ENCODE measurements at places on chromosomes 6 and 20. TPM values are rescaled to one million over a fixed set of nuclear protein-coding genes. Genes with fewer than 3 reads are reported as not detected.

DNA sequence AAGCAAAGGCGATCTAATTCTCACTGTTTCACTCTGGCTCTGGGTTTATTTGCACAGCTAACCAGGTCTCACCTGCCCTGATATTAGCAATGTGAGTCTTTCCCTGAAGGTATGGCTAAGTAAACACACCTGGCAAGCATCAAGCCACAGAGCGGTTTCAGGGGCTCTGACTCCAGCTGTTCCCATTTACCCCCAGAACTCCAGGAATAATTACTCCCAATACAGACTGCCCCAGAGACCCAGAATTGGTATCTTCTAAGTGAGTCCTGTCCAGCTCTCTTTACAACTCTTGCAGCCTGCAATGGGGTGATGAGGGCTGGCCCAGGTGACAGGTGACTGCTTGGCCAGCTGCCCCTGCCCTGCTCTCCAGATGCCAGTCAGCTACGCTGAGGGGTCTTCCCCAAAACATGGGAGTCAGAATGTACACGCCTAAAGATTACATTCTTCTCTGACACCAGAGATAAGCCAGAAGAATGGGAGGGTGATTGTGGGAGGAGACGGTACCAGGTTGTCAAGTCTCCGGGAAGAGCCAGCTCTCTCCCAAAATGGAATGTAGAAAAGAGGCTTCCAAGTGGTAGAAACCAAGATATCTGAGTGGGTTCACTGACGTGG, 4.9 kb upstream of the LRRN4 start:
- no peak overlapping the region for H3K27ac ChIP-seq
- DNase-seq = no peak
- H3K27me3 ChIP-seq = peaks cover 9% of the 10 kb centered on the region
- no peaks in the 10 kb centered on the region for H3K36me3 ChIP-seq

DNA sequence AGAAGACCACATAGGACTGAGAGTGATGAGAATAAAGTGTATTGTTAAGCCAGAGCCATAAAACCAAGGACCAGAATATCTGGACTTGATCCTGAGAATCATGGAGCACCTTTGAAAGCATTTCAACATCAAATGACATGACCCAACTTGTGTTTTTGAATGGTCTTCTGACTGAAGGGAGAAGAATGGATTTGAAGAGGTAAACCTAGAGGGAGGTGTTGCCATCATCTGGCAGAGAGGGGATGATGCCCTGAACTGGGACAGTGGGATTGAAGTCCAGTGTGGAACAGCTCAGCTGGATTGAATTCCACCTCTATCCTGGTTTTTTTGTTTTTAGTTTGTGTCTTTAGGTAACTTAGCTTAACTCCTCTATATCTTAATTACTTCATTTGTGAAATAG, 570.0 kb downstream of the TBC1D32 start:
- H3K27me3 ChIP-seq = no peaks in the 10 kb centered on the region
- DNase-seq = no peak
- H3K4me1 ChIP-seq = no peaks in the 10 kb centered on the region
- H3K4me3 ChIP-seq = no peak overlapping the region
- no peak overlapping the region for H3K27ac ChIP-seq

GRCh38 chr6:17863901-17864754, 123.3 kb downstream of the KIF13A start:
- peaks cover 14% of the 10 kb centered on the region for H3K4me1 ChIP-seq
- peak; percentile 81 for DNase-seq
- no peak overlapping the region for H3K4me3 ChIP-seq
- H3K36me3 ChIP-seq = no peaks in the 10 kb centered on the region
- H3K27me3 ChIP-seq = no peaks in the 10 kb centered on the region

- H3K27ac ChIP-seq = peak overlapping the region; percentile 79
- no peaks in the 10 kb centered on the region for H3K36me3 ChIP-seq
- DNase-seq = no peak
- peaks cover 41% of the 10 kb centered on the region for H3K4me1 ChIP-seq
Measured at GRCh38 chr6:159117563-159117962, 51.6 kb upstream of the FNDC1 start.

DNA sequence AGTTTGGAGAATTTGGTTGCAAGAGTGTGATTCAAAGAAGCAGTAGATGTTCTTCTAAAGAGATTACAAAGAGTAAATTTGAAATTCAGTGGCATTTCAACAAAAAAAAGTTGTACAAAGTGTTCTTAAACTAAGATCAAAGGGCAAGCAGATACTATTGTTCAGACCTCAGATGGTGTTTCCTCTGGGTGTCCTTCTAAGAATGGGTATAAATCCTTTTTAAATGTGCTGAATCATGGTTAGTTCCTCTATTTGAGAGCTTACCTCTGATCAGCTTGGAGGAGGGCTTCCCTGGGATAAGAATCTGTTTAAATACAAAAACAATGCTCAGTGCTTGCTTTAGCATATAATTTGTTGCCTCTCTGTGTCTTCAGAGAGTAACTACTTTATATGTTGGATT, 6.3 kb downstream of the BMP6 start:
- peaks cover 48% of the 10 kb centered on the region for H3K27me3 ChIP-seq
- DNase-seq = no peak
- no peak overlapping the region for H3K4me3 ChIP-seq
- no peaks in the 10 kb centered on the region for H3K36me3 ChIP-seq
- peaks cover 20% of the 10 kb centered on the region for H3K4me1 ChIP-seq
- no peak overlapping the region for H3K27ac ChIP-seq

- H3K4me3 ChIP-seq = no peak overlapping the region
- no peaks in the 10 kb centered on the region for H3K4me1 ChIP-seq
- no peak for DNase-seq
- H3K27me3 ChIP-seq = peaks cover 2% of the 10 kb centered on the region
- no peaks in the 10 kb centered on the region for H3K36me3 ChIP-seq
Measured at GRCh38 chr20:59676126-59676850, 71.9 kb downstream of the PHACTR3 start.

DNA sequence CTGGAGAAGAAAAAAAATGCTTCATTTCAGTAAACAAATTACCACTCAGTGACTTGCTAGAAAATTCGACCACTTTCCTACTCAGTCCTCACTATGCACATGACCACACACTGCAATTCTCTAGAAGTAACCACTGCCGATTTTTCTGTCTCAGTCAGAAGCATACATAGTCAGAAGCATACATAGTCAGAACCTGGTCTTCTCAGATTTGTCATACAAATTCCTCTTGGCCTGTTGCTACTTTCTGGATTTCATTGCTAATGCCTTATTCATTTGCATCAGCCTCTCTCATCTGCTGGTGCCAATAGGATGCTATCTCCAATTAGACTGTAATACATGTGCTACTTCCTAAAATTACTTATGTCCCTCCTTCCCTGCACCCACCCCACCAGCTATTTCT, 10.2 kb upstream of the KIF16B start:
- no peak overlapping the region for H3K27ac ChIP-seq
- H3K4me3 ChIP-seq = no peak overlapping the region
- H3K4me1 ChIP-seq = peaks cover 8% of the 10 kb centered on the region
- H3K36me3 ChIP-seq = no peaks in the 10 kb centered on the region
- DNase-seq = no peak

- no peak overlapping the region for H3K4me3 ChIP-seq
- no peak for DNase-seq
- no peaks in the 10 kb centered on the region for H3K27me3 ChIP-seq
Measured at GRCh38 chr6:147227770-147228320, 23.6 kb downstream of the STXBP5 start.

DNA sequence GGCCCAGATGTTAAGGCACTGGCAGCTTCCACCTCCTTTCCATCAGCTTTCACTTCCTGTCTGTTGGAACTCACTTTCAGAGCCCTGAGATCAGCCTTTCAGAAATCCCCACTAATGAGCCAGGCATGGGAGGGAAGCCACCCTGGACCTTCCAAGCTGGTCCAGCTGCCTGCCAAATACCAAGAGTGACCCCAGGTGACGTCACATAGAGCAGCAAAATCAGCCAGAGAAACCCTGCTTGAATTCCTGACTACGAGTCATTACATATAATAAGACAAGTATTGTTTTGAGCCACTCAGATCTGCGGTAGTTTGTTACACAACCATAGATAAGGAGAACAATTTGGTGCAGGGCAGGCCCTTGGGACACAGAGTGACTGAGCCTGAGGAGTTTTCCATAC, 556.0 kb upstream of the JAG1 start:
- H3K4me1 ChIP-seq = peaks cover 24% of the 10 kb centered on the region
- no peaks in the 10 kb centered on the region for H3K27me3 ChIP-seq
- peak; percentile 56 for DNase-seq
- peak overlapping the region; percentile 48 for H3K27ac ChIP-seq
- no peaks in the 10 kb centered on the region for H3K36me3 ChIP-seq

- H3K27me3 ChIP-seq = no peaks in the 10 kb centered on the region
- H3K36me3 ChIP-seq = no peaks in the 10 kb centered on the region
- DNase-seq = peak; percentile 95
- peaks cover 2% of the 10 kb centered on the region for H3K4me1 ChIP-seq
- peak overlapping the region; percentile 67 for H3K27ac ChIP-seq
Measured at GRCh38 chr6:74065705-74066104, 369.7 kb downstream of the CD109 start.

GRCh38 chr6:3788408-3789017, 37.0 kb upstream of the PXDC1 start:
- H3K27me3 ChIP-seq = no peaks in the 10 kb centered on the region
- no peak overlapping the region for H3K4me3 ChIP-seq
- DNase-seq = no peak
- no peaks in the 10 kb centered on the region for H3K4me1 ChIP-seq

DNA sequence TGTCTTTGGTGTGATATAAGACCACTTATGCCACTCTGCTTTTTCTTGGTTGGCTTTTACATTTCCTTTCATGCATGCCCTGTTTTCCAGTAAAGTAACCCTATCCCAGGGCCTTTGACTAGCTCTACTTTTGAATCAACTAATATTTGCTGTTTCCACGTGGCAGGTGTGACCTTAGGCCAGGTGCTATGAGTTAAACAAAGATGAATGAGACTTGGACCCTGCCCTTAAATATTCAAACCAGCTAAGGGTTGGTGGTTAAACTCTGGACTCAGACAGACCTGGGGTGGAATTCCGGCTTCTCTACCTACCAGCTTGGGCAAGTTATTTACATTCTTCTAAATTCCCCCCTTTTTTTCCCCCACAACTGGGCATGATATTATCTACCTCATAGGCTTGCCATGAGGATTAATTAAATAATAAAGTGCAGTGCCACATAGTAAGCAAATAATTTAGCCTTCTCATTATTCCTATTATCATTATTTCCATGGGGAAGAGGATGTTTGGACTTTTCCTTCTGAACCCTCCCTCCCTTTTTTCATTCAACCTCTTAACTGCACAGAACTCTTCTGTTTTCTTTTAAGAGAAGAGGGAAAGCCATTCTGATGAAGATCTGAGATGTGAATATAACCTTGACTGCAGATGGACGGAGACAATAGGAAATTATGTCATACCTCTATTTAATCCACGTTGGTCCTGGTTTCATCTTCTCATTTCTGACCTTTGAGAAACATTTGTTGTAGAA, 143.6 kb upstream of the TNFAIP3 start:
- H3K4me1 ChIP-seq = no peaks in the 10 kb centered on the region
- no peak overlapping the region for H3K4me3 ChIP-seq
- H3K27me3 ChIP-seq = no peaks in the 10 kb centered on the region
- no peak overlapping the region for H3K27ac ChIP-seq

The TCF15 gene
- total RNA-seq = 5.9 TPM

The KIF6 gene
- 1.1 TPM for total RNA-seq

The PLAGL1 gene
- 105 TPM for total RNA-seq

The ZBTB46 gene
- 20.7 TPM for total RNA-seq

The NKX2-2 gene
- 0.04 TPM for total RNA-seq

The DUSP15 gene
- total RNA-seq = 1.6 TPM

The IP6K3 gene
- total RNA-seq = 27.8 TPM

The FUT9 gene
- total RNA-seq = 0.04 TPM

The COX4I2 gene
- 11.4 TPM for total RNA-seq

The COL19A1 gene
- 4.8 TPM for total RNA-seq

The TNFAIP3 gene
- 6.6 TPM for total RNA-seq

The TMEM30A gene
- total RNA-seq = 45.2 TPM

Data from muscle of leg (tissue), 16 donors.